ENCODE measurements at places on chromosomes 5 and 9.

DNA sequence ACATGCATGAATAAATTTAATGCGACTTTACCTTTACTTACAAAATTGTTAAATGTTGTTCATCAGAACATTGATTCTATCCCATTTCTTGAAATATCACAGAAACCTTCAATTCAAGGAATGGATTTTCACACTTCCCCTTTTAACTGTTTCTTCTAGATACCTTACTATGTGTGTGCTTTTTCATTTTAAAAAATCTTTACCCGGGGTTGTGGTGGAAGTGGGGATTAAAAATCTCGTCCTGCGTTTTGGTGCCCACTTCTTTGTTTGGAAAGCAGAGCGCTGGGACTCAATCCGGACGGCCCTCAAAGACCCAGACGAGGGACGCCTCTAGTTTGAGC lies 5.8 kb upstream of the MEF2C start:
- no peak for DNase-seq

DNA sequence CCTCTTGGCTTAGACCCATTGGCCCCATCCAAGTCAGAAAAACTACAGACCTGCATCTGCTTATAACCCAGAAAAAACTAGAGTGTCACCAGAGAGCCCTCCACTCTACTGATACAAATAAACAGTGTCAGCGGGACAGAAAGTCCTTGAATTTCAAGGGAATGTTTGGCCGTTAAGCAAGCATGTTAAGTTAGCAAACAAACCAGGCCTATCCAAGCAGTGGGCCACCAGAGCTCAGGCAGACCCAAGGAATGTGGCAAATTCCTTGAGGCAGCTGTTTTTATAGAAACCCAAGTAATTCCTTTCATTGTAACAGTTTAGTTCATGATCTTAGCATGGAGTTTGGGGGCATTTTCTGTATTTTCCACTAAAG lies 70.9 kb downstream of the PRLR start:
- DNase-seq, result no peak

DNA sequence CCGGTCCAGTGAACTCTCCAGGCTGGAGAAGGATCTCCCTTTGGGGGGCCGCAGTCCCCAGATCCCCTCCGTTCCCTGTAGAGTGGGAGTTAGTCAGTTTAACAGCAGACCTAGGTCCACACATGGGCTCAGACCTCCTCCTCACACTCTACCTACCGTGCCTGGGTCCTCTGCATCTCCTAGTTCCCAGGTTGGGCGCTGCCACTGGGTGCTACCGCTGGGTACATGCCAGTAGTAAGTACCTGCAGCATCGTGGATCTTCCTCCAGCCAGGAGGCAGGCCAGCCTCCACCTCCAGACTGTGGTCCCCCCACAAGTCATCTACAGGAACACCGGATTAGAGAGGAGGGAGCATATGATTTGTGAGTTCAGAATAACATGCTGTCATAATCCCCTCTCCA lies 802 bp downstream of the APBB3 start:
- DNase-seq, result no peak

GRCh38 chr9:79080536-79080935 lies 491.2 kb upstream of the TLE4 start:
- no peak for DNase-seq

DNA sequence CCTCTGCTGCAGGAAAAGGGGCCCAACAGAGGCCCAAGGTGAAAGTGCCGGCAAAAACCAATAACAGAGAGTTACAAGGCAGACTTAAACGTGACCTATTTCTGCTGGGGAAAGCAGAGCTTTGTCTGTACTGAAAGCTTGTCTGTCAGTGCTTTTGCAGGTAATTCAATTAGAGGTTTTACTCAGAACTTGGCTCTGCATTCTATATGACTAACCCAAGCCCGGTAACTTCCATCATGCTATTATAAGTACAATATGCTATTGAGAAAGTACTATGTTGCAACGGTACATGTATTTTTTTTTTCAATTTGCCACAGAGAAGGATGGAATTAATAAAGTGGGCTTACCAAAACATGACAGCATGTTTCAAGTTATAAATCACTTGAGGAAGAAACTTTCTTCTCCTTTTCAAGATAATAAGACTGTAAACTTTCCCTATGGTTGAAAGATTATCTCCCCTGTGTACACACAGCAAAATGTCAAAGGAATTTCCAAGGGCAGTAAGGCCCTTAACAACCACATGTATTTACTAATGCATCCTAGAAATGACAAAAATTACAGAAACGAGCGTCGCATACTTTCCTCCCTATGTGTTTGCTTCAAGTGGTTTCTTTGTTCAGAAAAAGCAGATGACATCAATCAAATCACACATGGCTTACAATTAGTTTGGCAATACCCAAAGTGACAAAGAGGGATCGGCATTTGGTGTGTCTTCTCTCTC lies 282.4 kb downstream of the EFNA5 start:
- no peak for DNase-seq

DNA sequence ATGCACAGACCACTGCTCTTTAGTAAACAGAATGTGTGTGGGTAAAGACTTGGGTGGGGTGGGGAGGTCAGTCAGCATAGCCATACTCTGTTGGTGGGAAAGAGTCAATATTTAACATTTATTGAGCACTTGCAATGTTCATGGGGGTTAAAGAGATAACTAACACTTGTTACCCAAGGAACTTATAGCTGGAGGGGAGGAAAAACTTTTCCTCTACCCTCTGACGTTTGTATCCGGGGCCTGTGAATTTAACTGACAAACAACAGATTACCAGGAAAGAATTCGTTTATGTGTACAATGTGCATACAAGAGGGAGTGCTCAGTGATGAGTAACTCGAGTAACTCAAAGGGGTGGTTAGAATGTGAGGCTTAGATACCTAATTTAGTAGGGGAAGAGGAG lies 6.8 kb upstream of the CLINT1 start:
- DNase-seq, result peak; percentile 36

DNA sequence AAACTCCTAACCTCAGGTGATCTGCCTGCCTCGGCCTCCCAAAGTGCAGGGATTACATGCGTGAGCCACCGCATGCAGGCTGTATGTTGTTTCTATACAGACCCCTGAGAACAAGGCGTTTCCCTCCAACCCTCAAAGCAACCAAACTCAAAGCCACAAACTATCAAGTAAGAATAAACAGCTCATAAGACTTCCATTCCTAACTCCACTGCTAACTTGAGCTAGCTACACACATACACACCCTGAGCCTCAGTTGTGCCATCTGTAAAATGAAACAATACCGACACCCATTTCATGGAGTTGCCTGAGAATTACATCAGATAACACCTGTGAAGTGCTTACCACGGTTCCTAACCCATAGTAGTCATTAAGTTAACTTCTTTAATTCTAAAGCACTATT lies 70.8 kb downstream of the SERINC5 start:
- no peak for DNase-seq

DNA sequence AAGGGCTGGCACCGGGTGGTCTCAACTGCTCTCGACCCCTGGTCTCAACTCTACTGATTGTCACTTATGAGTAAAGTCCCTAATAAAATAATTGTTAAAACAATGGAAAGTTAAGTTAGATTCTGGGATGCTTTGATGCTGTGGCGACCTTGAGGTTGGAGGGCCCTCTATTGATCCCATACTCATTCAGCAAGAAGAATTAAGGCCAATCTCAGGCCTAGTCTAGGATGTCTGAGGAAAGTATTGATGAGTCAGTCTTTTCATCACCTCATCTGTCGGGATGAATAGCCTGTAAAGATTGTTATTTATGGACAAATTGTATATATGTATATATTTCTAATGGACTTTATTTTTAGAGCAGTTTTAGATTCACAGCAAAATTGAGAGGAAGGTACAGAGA lies 50.8 kb downstream of the WDR36 start:
- DNase-seq, result no peak

DNA sequence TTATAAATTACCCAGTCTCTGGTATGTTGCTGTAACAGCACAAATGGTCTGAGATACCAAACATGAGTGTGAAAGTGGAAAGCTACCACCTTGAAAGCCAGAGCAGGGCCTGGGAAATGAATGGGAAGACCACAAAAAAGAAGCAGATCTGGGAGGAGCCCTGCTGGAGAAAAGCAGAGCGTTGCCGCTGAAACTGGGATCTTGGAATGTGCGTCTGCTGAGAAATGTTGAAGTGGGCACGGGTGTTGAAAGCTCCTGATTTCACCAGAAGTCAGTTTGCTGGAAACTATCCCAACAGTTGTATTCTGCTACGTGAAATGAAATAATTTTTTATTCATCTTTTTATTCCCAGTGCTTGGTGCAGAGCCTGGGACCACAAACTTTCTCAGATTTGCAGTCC lies 40.0 kb downstream of the NUDT12 start:
- DNase-seq, result no peak

DNA sequence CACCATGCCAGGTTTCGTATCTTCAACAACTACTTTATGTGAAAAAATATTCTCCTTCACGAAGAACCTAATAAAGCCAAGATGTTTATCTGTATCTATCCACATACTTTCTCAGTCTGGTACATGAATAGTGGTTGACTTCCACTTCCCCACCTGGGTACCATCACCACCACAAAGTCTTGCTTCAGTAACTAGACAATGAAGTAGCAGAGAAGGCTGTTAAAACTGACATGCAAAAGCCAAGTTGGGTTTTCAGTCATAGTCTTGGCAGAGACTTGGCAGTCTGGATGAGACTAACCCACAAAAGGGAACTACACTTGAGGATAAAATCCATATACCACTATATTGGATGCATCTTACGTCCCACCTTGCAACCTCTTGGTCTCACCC lies 5.0 kb downstream of the P4HA2 start:
- no peak for DNase-seq

DNA sequence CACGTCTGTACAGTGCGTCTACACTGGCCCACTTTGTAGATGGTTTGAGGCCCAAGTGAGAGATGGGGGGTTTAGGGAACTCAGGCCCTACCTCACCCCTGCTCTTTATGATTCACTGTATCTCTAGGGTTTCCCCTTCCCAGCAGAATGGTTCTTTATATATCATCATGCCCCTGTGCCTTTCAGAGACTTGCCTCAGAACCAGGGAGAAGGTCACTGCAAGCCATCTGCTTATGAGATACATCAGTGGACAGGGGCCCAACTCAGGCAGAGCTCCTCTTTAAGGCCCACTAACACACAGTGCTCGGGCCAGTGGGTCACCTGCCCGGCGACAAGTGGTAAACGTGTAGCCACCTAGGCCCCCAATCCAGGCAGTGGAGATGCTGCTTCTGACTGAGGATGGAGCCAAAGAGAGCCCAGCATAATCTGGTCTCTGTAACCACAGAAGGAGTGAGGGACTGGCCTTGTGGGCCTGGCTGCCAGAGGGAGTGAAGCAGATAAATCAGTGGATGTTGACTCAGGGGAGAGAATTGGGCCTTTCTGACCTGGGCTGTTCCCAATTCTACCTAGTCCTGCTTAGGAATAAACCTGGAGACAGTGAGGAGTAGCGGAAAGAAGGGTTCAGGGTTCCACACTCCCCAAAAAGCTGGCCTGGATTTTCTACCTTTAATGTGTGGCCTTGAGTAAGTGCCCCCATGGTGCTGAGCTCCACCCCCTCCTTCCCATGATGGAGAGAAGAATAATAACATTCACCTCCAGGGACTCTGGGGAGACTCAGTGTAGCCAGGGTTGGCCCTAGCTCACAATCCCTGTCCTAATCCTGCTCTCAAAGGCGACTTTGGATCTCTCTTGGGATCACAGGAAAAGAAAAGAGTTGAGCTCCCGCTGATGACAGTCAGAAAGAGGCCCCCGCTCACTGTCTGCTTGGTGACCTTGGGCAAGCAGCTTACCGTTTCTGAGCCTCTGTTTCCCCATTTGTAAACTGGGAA lies 2.8 kb upstream of the DUSP1 start:
- no peak for DNase-seq

- no peak for DNase-seq
Measured at GRCh38 chr5:86665984-86666760, 48.4 kb downstream of the COX7C start.

DNA sequence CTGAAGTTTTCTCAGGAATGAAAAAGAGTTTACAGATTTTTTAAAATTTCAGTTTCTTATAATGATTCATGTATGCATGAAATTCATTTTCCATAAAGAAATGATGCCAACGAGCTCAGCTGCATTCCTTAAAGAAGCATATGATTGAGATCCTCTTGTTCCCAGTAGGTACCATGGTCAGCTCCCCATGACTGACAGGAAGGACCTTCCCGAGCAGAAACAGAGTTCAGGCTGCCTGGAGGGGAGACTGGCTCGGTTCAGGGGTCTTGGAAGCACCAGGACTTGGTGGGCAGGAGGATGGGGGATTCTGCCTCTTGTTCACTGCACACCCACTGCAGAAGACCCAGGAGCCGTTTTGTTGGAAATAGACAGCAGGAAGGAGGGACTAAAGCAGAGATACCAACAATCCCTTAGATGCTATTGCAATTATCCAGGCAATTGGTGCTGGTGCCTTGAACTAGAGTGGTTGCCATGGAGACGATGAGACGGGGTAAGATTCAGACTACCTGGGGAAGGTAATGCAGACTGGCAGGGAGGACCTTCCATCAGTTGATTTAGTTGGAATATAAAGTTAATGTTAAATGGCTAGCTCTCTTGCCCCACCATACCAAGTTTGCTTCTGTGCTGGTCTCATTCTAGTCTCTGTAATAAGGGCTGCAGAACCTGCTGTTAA lies 447.8 kb downstream of the MTRR start:
- no peak for DNase-seq

DNA sequence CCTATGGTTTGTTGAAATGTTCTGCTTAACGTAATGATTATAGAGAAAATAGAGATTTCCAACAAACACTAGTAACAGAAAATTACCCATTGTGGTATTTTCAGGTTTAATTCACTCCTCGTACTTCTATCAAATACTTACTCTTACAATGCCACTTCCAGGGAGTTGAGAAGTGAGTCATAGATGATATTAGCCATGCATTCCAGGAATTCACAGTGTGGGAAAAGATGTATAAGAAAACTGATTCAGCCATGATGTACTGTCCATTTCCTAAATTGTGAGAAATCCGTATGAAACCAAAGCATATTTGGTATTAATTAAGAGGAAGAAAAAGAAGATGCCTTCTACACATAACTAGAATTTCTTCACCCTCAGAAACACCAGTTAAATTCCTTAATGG lies 1854.6 kb upstream of the WWC1 start:
- no peak for DNase-seq

GRCh38 chr9:87661241-87661640 lies 64.7 kb upstream of the CTSL start:
- no peak for DNase-seq

GRCh38 chr9:30574355-30575151 lies 1809.9 kb upstream of the ACO1 start:
- peak; percentile 1 for DNase-seq

All from A549 (cell line).